Amygdala (tissue), 56 donors: ENCODE measurements at places on chromosomes 4 and X.

DNA sequence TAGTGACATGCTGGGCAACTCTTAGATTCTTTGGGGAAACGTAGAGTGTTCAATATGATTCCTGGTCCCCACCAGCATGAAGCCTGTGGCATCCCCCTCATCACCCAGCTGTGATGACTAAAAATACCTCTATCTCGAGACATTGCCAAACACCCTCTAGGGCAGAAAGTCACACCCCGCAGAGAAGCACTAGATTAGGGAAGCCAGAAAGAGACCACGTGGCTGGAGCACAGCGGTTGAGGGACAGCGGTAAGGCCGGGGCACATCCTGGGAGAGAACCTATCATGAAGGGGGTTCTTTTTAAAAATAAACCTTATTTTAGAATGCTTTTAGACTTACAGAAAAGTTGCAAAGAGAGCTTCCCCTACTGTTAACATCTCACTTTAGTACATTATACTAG lies 11.0 kb downstream of the FAT1 start:
- DNase-seq: no peak

DNA sequence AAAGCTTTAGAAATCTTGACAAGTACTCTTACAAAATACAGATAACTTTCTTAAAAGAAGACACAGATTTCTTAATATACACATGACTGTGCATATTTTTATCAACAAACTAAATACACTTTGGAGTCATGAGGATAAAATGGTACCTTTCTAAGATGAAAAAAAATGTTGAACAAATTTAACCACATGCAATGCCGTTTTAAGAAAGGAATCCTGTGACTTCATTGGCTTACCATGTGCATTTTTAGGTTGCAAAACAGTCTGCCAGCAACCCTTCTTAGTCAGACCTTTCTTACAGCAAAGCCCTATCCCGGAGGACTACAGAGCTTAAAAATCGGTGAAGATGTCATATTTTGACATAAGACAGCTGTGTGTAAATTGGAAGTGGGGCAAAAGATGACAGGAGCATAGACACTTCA lies 51.7 kb downstream of the GASK1B start:
- DNase-seq: no peak

GRCh38 chrX:19893727-19894126 lies 6.3 kb upstream of the SH3KBP1 start:
- no peak for DNase-seq

DNA sequence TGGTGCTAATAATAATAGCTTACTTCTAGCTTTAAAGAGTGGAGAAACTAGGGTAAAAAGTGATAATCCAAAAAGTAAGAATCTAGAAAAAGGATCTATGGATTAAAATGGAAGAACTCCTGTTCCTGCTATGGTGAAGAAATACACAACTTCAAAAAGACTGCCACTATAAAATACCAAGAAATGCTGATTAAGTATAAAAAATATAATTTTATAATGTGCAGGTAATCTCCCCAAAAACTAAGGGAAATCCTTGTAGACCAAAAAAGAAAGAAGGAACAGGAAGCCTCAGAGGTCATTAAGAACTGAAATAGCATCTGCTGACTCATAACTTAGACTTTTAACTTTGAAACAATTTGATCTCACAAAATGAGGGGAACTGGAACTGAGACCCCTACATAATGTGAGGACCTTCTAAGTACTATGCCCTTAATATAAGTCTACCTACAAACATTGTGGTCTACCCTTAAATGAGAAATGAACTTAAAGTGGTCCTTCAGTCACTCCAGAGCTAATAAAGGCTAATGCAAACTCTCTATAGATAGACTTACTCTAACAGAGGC lies 50.6 kb upstream of the SRPX start:
- no peak for DNase-seq

DNA sequence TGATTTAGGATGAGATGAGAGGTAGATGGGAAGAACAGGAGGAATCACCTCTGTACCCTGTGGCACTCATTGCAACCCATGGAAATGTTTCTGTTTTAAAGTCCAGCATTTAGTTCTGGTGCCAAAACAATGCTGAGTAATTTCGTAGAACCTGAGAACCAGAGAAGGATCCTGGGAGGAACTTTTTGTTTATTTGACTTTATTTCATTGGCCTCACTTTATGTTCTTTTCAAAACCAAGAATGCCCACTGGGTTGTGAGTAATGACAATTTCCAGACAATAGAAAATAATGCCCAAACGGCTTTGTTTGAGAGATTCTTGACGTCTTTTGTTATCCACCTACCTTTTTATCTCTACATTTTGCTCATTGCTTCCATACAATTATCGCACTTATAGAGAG lies 111.3 kb downstream of the SHROOM3 start:
- DNase-seq: no peak

- no peak for DNase-seq
These were observed 202.4 kb downstream of the MAB21L2 start for GRCh38 chr4:150784305-150784704.

GRCh38 chr4:40170588-40170987 lies 26.2 kb upstream of the RHOH start:
- DNase-seq: no peak

DNA sequence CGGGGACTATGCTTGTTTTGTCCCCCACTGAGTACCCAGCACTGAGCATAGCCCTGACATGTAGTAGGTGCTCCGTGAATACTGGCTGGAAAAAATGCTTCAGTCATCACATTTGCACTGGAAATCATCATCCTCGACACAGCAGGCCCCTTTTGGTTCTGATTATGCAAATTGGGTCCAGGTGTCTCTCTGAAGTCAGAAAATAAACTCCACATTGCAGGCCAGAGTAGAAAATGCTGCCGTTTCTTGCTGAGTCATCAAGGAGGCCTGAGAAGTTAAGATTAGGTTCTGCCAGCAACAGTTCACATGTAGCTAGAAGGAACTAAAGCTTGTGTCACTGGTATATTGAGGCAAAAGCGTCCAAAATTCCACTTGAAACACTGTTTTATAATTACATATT lies 15.0 kb upstream of the STK32B start:
- no peak for DNase-seq

- DNase-seq: no peak
These were observed 88.4 kb downstream of the ZXDA start for GRCh38 chrX:57821703-57822387.

DNA sequence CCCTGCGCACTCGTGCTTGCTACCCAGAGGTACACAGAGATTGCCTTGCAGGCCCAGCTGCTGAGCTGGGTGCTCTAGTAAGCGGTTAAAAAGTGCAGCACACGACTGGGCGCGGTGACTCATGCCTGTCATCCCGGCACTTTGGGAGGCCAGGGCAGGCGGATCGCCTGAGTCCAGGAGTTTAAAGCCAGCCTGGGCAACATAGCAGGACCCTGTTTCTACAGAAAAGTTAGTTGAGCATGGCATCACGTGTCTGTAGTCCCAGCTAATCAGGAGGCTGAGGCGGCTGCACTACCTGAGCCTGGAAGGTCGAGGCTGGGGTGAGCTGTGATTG lies 5.5 kb downstream of the UVSSA start:
- no peak for DNase-seq

GRCh38 chr4:175139205-175139604 lies 221.0 kb downstream of the ADAM29 start:
- DNase-seq: no peak

DNA sequence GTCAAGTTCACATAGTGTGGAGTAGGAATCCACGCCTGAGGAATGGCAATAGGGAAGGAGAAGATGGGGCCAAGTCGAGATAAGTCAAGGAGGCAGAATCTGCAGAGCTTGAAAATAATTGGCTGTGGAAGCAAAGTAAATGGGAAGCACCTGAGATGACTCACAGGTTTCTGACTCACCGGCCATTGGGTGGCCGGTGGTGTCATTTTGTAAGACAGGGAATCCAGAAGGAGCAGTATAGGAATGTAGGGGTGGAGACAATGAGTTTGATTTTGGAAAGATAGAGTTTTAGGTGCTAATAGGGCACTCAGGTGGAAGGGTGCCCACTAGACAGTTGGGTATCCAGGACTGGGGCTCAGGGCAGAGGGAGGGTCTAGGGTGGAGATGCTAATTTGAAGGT lies 201.0 kb upstream of the MAMLD1 start:
- no peak for DNase-seq

DNA sequence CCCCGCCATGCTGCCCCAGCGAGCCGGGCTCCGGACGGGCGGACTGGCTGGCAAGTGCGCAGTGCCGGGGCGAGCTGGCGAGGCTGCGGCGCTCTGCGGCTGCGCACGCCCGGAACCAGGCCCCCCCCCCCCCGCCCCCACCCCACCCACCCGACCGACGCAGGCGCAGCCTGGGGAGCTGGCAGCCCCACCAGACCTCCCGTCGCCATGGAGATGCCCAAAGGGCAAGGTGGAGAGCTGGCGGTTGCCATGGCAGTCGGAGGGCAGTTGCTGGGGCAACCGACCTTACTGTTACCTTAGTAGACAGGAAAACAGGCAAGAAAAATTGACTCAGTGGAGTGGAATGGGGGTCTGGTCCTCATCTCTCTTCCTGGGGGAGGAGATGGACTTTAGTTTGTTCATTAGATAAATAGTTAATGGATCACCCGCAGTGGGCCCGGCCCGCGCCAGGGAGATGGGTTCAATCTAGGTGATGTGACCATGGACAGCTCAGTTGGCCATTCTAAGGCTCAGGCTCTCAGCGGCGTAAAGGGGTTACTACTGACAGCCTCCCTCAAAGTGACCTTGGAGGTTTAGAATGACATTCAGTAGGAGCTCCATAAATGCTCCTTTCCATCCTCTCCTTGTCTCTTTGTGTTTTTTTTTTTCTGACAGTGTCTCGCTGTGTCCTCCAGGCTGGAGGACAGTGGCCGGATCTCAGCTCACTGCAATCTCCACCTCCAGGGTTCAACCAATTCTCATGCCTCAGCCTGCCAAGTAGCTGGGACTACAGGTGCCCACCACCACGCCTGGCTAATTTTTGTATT lies at the start of gene PCSK1N:
TSS of gene PCSK1N (minus strand) at position 87 of the 806 bp plus-strand sequence. CDS start at position 9, 78 bp downstream.
- DNase-seq: peak; percentile 33

DNA sequence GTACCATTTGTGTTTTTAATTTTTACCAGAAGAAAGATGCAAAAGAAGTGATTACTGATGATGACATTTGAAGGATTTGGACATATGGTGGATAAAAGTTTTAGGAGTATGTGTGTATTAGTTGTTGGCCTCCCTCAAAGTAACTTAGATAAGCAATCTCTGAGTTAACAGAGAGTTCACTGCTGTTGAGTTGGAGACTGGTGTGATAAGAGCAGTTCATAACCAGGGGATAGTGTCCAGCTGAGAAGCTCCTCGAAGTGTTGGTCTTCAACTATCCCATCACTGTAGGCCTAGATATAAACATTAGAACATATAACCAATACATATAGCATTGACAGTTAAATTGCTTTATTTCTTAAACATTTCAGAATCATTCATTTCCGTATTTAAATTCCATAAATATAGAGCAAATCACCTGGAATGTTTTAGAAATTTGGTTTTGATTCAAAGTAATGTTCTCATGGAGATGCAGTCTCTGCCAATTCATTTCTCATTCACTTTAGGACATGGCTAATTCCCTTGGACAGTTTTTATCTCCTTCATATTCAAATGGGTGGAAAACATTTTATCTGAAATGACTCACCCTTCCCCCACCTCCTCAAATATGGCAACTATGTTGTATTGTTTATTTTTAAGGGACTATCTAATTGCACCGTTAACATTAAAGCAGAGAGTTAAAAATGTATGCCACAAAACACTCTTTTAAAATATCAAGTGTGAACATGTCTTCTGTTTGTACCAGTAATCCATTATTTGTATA lies 136.8 kb upstream of the SLC4A4 start:
- no peak for DNase-seq

- no peak for DNase-seq
These were observed 19.5 kb downstream of the EPGN start for GRCh38 chr4:74327762-74328161.

GRCh38 chr4:10405672-10406071 lies 51.6 kb downstream of the ZNF518B start:
- no peak for DNase-seq

- DNase-seq: no peak
These were observed 13.8 kb downstream of the CXCL13 start for GRCh38 chr4:77619408-77619807.

GRCh38 chrX:103356130-103356798 lies at the start of gene TCEAL9:
Gene TCEAL9, plus strand, starts transcription at chrX:103356506. Its CDS starts 1,179 bp downstream, at chrX:103357685.
- DNase-seq: peak; percentile 73

GRCh38 chr4:175411251-175411650 lies 400.8 kb downstream of the GPM6A start:
- no peak for DNase-seq

- no peak for DNase-seq
These were observed 49.7 kb upstream of the PTPN13 start for GRCh38 chr4:86544310-86544966.
